Activated CD4-positive, alpha-beta T cell treated with anti-CD3 and anti-CD28 coated beads for 24 hours (primary cell): ENCODE measurements at places on chromosomes 2 and 18.

DNA sequence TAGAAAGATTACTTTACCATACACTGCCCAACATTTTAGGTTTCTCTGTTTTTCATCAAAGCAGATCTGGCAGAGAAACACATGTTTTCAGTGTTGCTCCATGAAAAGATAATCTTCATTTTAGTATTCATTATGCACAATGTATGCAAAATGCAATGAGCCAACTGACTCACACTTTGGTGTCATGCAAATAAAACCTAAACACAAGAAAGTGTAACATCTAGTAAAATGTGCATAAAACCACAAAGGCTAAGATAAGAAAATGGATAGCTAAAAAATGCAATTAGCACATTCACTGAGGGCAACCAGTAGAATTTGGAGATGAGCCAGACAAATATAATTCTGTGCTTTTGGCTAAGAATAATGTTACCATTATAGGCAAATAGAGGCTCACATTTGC is 203.5 kb upstream of the UBE2E3 start:
- no peak for DNase-seq

DNA sequence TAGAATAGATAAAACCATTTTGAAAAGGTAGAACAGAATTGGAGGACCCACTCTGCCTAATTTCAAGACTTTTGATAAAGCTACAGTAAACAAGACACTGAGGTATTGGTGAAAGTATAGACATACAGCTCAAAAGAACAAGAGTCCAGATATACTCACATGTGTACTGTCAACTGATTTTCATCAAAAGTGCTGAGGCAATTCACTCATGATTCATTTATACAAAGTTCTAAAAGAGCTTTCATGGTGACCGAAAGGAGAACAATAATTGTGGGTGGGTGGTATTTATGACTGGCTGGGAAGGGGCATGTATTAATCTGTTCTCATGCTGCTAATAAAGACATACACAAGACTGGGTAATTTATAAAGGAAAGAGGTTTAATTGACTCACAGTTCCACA is 7.3 kb downstream of the MAP4K3 start:
- no peak for DNase-seq

DNA sequence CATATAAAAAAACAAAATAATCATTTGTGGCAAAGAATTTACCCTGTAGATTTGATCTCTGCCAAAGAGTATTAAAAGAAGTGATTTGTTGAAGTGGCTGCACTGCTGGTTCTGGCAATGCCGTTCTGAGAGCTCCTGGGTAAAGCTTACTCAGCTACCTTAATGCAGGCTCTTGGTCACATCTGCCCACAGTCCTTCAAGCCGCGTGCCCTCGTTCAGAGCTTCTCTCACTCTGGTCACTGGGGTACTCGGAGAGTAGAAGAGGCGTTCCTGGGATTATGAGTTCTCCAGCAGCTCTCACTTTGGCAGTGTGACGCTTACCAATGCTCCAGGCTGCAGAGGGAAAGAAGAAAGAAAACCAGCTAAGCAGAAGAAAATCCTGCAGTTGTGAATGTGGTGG is 57.9 kb downstream of the ACVR1 start:
- DNase-seq = no peak

DNA sequence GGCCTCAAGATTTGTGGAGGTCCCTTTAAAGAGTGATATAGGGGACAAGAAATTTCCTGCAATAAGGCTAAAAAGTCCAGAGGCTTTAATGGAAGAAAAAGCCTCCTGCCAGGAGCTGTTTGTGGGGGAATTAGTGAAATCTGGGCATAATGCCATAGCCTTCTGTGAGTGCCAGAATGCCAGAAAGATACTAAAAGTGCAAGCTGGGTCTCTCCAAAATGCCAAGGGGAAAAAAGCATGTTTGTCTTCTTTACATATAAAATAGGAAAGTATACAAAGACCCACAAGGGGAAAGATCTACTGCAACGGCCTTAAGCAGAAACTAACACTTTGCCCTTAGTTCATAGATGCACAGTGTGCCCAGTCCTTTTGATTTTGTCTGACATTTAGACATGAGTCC is 647.7 kb upstream of the ZNF804A start:
- no peak for DNase-seq

DNA sequence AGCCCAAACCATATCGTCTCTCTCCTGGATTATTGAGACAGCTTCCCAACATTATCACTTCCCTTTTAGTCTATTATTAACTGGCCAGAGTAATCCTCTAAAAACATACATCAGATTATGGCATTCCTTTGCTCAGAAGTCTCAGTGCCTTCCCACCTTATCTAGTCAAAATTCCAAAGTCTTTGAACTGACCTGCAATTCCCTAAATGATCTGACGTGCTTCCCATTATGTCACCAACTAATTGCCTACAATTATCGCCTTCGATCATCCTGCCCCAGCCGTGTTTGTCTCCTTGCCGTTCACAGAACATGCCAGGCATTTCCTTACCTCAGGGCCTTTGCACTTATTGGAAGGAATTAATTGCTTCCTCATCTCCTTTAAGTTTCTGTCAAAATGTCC is 332.4 kb downstream of the IRS1 start:
- no peak for DNase-seq

DNA sequence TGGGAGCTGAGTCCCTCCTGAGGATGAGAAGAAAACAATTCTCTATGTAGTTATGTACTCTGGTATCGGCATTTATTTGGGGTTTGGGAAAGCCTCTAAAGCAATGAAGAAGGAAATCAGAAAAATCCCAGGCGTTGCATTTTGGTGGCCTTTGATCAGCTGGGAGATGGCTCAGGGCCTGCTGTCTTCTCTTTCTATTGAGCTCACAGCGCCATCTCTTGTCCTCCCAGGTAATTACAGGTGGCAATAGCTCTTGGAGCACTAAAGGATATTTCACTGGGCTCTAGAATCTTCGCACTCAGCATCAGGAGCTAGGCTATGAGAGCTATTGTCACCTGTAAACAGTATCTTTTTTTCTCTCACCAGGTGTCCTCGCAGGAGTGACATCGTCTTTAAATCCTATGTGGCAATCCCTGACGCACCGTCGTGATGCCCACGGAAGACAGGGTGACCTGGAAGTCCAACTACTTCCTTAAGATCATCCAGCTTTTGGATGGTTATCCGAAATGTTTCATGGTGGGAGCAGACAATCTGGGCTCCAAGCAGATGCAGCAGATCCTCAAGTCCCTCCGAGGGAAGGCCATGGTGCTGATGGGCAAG is 76.1 kb upstream of the PMAIP1 start:
- DNase-seq = peak; percentile 27

DNA sequence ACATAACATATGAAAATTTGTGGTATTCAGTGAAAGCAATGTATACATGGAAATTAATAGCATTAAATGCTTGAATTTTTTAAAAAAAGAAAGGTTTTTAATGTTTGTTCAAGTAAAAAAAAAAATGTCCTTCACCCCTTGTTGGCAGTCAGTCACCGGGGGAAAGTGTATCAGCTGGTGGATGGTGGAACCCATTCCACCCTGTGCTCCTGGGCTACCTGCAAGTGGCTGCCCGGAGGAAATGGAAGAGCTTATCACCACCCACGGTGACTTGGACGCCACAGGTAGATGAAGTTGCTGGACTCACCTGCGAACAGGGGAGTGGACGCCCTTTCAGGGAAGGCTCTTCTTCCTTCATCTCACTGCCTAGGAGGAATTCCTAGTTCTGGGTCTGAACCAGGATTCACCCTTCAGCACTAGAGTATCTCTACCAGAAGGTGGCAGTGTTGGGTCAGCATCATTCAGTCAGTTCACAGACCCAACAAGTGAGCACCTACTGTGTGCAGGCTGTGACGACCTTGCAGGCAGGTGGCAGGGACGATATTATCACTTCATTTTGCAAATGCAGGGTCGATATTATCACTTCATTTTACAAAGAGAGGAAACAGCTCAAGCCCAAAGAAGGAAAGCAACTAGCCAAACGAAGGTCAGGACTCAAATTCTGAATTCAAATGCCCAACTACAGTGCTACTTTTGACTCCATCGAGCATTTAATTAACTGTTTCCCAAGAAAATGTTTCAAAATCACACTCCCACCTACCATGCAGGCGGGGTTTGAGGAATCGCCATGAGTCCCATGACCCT is 35.8 kb downstream of the CIB4 start:
- peak; percentile 14 for DNase-seq

DNA sequence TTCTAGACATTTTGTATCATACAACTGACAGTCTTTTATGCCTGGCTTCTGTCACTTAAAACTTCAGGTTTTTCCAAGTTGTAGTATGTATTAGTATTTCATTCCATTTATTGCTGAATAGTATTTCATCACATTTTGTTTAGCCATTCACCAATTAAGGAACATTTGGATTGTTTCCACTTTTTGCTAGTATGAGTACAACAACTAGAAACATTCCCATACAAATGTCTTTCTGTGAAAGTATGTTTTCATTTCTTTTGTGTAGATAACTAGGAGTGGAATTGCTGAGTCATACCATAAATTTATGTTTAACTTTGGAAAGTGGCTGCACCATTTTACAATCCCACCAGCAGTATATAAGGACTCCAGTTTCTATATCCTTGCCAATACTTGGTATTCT is 135.9 kb downstream of the ATAD2B start:
- DNase-seq = no peak

DNA sequence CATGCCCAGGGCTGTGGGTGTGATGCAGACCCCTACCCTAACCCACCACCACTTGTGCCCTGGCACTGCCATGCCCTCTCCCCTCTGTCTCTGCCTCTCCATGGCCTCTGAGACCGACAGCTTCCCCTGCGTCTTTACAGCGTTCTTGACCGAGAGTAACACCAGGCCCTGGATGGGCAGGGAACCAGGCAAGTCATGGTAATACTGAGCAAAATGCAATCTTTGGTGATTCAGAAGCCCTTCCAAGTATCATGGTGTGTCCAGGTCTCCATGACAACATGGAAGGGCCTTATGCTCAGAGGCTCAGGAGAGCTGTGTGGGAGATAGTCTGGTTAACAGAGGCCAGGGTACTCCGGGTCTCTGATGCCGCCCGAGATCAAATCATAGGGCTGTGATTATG is 176.1 kb downstream of the KLHL29 start:
- no peak for DNase-seq

GRCh38 chr18:59189008-59189407 is 30.9 kb upstream of the GRP start:
- DNase-seq = no peak

- DNase-seq = no peak
Measured at GRCh38 chr2:158337018-158337417, 119.5 kb downstream of the CCDC148 start.

DNA sequence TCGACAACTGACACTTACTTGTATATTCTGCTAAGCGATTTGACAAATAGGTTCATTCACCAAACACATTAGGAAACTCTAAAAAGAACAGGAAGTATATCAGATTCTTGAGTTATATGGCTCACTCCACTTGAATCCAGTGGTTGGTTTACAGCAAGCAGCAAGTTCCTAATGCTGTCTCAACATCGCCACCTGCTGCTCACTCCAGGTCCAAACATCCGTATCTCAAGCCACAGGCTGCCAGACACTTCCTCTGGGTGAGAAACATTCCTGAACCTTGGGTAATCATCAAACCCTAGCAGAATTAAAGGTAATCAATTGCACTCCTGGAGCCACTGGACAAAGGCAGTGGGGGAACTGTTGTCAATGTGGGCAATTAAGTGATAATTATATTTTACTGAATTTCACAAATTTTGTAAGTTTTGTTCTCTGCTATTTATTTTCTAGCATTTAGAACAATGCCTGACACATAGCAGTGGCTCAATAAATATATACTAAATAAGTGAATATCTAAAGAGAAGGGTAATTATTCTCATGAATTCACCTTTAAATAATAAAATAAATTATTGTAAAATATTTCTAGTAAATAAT is 107.1 kb upstream of the TTN start:
- DNase-seq = peak; percentile 69

DNA sequence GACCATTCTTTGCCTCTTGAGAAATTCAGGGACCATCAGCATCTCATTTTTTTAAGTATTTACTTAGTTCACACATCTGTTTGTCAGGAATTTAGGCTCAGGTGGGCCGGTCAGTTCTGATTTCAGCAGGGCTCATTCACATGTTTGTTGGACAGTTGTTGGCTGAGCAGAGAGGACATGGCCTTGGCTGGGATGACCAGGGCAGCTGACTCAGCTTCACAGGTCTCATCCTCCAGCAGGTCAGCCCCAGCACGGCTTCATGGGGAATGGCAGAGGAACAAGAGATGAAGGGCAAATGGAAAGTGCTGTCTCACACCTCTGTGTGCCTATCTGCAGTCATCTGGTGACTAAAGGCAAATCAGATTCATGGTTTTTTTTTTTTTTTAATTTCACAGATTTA is 136.1 kb upstream of the TMEM200C start:
- no peak for DNase-seq

DNA sequence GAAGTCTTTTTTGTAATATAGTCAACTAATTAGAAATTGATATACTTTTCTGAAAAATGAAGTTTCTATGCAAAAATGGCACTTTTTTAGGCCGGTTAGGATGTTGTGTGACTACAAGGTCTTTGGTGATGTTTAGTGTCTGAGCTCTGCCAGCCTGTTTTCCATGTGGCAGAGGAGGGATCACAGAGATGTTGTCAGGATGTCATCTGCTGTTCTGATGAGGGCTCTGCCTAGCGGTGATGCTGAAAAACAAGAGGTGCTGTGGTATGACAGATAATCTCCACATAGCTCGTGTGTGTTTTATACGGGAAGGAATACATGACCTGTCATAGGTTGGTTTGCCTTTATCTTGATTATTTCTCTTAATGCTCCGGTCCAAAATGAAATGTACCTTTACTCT is 12.0 kb upstream of the IAH1 start:
- no peak for DNase-seq

- DNase-seq = no peak
Measured at GRCh38 chr2:166293984-166294383, 81.8 kb downstream of the SCN9A start.

- DNase-seq = peak; percentile 73
Measured at GRCh38 chr2:126776692-126777619, 121.0 kb downstream of the GYPC start.

GRCh38 chr2:23286758-23287704 is 97.9 kb upstream of the KLHL29 start:
- DNase-seq = no peak

DNA sequence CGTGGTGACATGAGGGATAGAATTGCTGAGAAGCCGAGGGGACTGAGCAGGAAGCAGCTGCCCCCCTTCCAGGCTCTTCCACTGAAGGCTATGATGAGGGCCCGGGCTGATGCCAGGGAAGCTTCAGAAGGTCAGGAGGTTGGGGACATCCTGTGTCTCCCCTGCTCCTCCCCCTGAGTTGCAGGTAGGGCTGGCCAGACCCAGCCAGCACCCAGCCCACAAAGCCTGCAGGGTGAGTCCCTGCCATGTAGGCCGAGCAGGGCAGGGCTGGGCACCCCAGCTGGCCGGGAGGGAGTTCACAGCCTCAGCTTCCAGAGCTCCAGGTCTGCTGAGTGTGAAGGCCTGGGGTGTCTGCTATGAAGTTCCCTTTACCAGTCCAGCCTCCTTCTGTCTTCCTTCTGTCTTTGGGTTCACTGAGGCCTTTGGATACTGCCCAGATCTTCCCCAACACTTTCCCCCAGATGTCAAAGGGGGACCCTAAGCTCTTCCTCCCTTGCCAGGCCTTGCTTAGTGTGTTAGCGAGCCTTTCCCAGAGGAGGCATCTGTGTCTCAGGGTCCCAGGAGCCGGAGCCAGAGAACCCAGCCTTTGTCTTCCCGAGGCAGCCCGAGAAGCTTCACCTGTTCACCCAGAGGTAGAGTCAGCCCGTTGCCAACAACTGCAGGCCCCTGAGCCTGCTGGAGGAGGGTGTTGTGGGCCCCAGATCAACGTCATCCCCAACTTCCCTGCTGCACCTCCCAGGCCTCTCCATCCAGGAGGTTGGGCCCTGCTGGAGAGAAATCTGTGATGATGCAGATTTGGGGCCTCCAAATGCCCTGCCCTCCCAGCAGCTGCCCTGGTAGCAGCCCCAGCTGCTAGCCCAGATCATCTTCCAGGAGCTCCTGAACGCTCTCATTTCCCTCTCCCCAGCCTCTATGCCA is 3.6 kb upstream of the NCL start:
- DNase-seq = no peak
